SHP77 treated with DMSO at 0.1 percent for 48 hours (cell line): ENCODE measurements at places on chromosomes 16 and 17.
A peak's percentile ranks its signal among the peaks of the same experiment; 100 is the strongest.

- no peak for DNase-seq
Observed at GRCh38 chr16:84686707-84687298, 13.0 kb upstream of the USP10 start.

GRCh38 chr17:39193346-39193745, 4.1 kb downstream of the CACNB1 start:
- no peak for DNase-seq

GRCh38 chr17:72111336-72111923, 9.4 kb upstream of the SOX9 start:
- DNase-seq, result no peak

DNA sequence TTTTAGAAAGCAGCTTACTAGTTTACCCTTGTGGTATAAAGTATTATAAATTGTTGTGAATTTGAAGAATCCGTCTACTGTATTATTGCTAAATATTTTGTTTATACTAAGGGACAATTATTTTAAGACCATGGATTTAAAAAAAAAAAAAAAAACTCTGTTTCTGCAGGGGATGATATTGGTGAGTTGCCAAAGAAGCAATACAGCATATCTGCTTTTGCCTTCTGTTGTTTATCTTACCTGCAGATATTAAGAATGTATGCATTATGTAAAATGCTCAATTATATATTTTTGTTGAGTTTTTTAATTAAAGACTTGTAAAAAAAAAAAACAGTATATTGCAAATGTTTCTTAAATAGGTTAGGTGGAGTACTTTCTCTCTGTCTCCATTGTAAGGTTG, 19.4 kb downstream of the WSB1 start:
- DNase-seq, result no peak

GRCh38 chr17:7440834-7441195, 1.5 kb downstream of the FGF11 start:
- no peak for DNase-seq

DNA sequence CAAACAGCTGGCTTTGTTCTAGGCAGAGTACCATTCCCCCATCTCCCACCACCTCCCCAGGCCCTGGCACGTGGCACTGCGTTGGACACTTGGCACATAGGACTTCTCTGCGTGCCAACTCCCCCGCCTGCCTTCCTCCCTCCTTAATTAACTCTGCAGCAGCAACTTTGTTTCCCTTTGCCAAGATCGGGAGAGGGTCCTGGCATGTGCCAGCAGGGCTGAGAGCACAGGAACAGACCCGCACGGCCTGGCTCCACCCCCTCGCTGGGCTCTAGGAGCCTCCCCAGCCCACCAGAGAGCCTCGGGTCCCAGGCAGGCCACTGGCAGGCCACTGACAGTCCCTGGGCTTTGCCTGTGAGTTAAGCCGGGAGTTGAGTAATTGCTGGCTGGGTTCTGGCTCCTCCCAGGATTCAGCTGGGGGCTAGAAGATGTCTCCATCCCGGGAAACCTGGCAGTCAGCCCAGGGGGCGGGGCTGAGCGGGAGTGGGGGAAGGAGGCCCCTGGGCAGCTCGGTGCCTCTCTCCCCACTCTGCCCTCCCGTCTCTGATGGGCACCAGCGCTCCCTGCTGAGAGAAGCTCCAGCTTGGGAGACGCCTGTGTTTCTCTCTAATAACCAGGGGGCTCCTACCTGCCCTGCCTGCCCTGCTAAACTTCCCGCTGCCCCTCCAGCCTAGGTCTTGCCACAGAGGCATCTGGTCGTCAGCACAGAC, 224.0 kb upstream of the TNRC6C start:
- DNase-seq, result peak; percentile 96

GRCh38 chr17:78307887-78308638, 51.8 kb downstream of the SOCS3 start:
- DNase-seq, result no peak

GRCh38 chr16:87391324-87391949, 699 bp upstream of the MAP1LC3B start:
- DNase-seq, result peak; percentile 20
